ENCODE measurements at places on chromosomes 4 and X.

- no peak for DNase-seq
Observed at GRCh38 chrX:49276671-49277534, 7.3 kb downstream of the PPP1R3F start.

- DNase-seq, result no peak
Observed at GRCh38 chr4:142098900-142099545, 462.6 kb downstream of the IL15 start.

- DNase-seq, result no peak
Observed at GRCh38 chr4:108458681-108459080, 161.7 kb upstream of the RPL34 start.

DNA sequence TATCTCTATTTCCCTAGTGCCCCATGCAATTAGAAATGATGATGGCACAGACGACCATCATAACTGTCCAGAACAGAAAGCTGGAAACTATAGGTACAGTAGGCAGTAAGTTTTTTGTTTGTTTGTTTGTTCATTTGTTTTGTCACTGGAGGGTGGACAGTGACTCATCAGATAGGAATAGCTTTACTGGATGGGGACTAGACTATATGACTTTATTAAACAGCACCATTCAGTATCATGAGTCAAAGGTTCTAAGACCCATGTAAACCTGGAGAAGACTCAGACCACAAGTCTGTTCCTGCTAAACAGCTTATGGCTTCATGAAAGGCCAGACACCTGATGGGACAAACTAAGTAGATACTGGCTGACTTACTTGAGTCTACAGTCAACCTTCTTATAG lies 38.4 kb downstream of the PLAC1 start:
- DNase-seq, result no peak

- no peak for DNase-seq
Observed at GRCh38 chr4:80438016-80438415, 102.5 kb downstream of the CFAP299 start.

DNA sequence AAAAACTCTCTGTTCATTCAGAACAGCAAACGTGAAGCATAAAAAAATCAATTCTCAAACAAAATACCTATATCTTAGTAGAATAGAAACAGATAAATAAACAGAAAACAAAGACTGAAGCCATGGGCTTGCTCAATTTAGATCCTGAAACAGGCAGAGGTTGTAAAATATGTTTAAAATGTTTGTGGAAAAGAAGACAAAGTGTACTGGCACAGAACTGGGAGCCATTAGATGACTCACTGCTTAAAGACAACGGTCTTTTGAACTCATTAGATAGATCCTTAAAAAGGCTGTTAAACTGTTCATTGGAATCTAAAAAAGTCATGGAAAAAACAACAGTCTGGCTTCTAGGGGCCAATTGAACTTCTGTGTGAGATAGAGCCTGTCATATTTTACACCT lies 247.0 kb upstream of the NDST4 start:
- DNase-seq, result no peak

GRCh38 chr4:185238215-185238681 lies 28.9 kb downstream of the SNX25 start:
- DNase-seq, result no peak

DNA sequence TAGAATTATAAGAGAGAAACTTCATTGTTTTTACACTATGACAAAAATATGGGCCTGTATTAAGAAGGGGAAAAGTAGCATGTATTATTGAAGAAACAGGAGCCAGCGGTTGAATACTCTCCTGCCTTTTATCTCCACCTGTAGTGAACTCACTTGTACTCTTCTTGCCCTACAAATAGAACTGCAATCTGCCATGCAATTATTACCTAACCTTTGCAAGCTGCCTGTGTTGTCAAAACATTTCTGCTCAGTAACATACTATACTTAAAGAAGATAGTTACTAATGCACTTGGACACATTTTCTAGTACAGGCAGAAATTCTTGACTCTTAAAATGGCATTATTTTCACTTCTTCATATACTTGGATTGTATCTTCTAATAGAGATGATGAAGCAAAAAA lies 818.4 kb upstream of the GRID2 start:
- no peak for DNase-seq

- DNase-seq, result no peak
Observed at GRCh38 chr4:152304220-152304619, 231.7 kb downstream of the FBXW7 start.
